Ascending aorta (tissue), 2 donors: ENCODE measurements at places on chromosomes 1 and 21. TPM values are rescaled to one million over a fixed set of nuclear protein-coding genes. Genes with fewer than 3 reads are reported as not detected.

GRCh38 chr1:227417756-227418480, 99.6 kb upstream of the CDC42BPA start:
- H3K36me3 ChIP-seq: no peaks in the 10 kb centered on the region
- peaks cover 12% of the 10 kb centered on the region for H3K4me1 ChIP-seq
- no peak overlapping the region for H3K27ac ChIP-seq
- DNase-seq: no peak
- no peaks in the 10 kb centered on the region for H3K27me3 ChIP-seq

DNA sequence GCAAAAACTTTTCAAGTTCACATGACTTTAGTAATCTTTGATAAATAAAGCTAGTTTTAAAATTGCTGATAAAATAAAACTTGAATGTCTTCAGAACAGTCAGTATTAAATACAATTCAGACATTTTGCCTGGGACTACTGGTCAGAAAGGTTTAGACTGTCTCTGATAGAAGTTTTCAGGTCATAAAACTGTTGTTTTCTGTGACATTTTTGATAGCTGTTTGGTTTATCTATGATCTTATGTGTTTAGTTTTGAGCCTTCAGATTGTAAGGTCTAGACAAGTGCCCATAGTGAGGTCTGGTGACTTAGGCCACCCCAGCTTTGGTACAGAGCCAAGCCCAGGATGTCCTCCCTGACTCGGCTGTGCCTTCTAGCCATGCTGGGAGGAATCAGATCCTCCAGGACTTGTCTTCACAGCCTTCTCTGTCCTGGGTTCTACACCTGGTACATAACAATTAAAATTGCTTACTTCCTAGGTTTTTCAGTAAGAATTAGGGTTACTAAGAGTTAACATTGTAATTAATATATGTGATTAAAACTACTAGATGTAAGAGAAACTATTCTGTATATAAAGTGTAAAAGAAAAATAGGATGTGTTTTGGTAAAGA, 15.1 kb upstream of the DNAH14 start:
- H3K36me3 ChIP-seq: no peaks in the 10 kb centered on the region
- H3K27ac ChIP-seq: no peak overlapping the region
- no peaks in the 10 kb centered on the region for H3K27me3 ChIP-seq
- H3K4me1 ChIP-seq: no peaks in the 10 kb centered on the region

- H3K4me1 ChIP-seq: peaks cover 43% of the 10 kb centered on the region
- H3K27me3 ChIP-seq: no peaks in the 10 kb centered on the region
- H3K36me3 ChIP-seq: no peaks in the 10 kb centered on the region
- peak overlapping the region; percentile 97 for H3K27ac ChIP-seq
- no peak for DNase-seq
These were observed 31.3 kb upstream of the BTG2 start for GRCh38 chr1:203273869-203274602.

DNA sequence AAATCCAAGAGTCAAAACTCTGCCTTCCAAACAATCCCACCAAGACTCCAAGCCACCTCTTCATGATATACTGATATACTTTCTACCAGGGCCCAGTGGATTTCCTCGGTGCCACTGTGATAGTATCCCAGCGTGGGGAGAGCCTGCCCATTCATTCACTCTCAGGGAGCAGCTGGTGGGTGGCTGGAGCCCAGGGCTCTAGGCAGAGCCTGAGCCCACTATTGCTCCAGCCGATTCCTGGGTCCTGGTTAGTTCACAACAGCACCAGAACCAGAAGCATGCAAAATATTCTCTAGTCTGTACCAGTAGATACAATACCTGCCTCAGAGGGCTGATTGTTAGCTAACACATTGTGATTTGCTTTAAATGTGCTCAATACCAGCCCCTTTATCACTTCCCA, 831 bp downstream of the CSRP1 start:
- peak overlapping the region; percentile 99 for H3K27ac ChIP-seq
- DNase-seq: no peak
- peaks cover 17% of the 10 kb centered on the region for H3K4me1 ChIP-seq
- H3K4me3 ChIP-seq: peak overlapping the region; percentile 97
- H3K36me3 ChIP-seq: no peaks in the 10 kb centered on the region
- H3K27me3 ChIP-seq: no peaks in the 10 kb centered on the region

DNA sequence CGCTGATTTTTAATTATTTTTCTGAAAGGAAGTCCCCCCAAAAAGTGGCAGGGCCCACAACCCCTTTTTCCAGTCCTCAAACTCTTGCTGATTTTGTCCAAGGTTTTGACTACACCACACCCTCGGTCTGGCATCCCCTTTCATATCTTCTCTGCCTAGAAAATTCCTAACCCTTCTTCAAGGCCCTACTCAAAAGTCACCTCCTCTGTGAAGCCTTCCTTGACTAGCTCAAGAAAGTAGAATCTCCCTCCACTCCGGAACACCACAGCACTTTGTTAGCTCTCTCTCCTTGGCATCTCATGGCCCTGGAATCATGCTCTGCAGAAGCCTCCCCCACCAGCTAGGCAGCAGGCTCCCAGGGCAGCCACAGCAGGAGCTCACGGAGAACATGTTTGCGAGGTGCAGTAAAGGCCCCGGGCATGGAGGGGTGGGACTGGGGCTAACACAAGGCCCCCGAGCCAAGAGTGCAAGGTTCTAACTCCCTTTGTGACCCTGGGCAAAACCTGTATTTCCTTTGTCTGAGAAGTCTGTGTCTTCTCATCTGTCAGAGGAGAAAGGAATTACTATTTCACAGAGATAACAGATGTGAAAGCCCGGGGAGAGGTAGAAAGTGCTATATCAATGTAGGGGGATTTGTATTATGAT, 17.7 kb upstream of the S100A7 start:
- no peak overlapping the region for H3K27ac ChIP-seq
- H3K4me1 ChIP-seq: no peaks in the 10 kb centered on the region
- no peaks in the 10 kb centered on the region for H3K36me3 ChIP-seq
- no peaks in the 10 kb centered on the region for H3K27me3 ChIP-seq
- no peak for DNase-seq
- H3K4me3 ChIP-seq: no peak overlapping the region

Gene CRYBG2
- total RNA-seq: not detected

DNA sequence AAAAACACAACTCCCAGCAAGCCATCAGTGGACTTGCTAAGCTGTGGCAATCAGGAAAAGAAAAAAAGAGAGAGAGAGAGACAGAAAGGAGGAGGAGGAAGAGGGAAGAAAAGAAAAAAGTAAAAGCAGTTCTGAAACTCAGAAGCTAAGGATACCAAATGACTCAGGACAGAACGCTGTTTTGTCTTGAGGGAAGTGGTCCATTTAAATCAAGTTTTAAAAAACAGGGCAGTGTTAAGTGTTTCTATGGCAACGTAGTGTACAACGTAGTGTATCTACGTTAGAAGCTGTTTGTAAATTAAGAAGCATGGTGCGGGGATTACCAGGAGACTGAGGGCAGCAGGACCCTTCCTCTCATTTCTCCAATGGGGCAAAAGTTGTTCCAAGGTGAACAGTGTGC, 5.8 kb downstream of the ADORA3 start:
- no peaks in the 10 kb centered on the region for H3K4me1 ChIP-seq
- H3K27me3 ChIP-seq: no peaks in the 10 kb centered on the region
- H3K27ac ChIP-seq: no peak overlapping the region
- H3K36me3 ChIP-seq: no peaks in the 10 kb centered on the region

- no peak overlapping the region for H3K27ac ChIP-seq
- no peak overlapping the region for H3K4me3 ChIP-seq
- no peaks in the 10 kb centered on the region for H3K27me3 ChIP-seq
- no peaks in the 10 kb centered on the region for H3K4me1 ChIP-seq
- DNase-seq: no peak
These were observed 6.3 kb downstream of the SLC2A7 start for GRCh38 chr1:9019896-9020295.

GRCh38 chr1:93180723-93181613, at the start of gene CCDC18:
CCDC18 (plus strand) TSS chr1:93180724; CDS start chr1:93183362, 2,638 bp downstream.
- peaks cover 16% of the 10 kb centered on the region for H3K4me1 ChIP-seq
- H3K27ac ChIP-seq: peak within 1 kb of the TSS; percentile 100
- no peaks in the 10 kb centered on the region for H3K36me3 ChIP-seq
- no peak for DNase-seq
- H3K4me3 ChIP-seq: peak within 1 kb of the TSS; percentile 96

Gene USH2A
- not detected for total RNA-seq

GRCh38 chr1:160206036-160206389, 829 bp downstream of the PEA15 start:
- H3K4me3 ChIP-seq: peak overlapping the region; percentile 87
- H3K4me1 ChIP-seq: peaks cover 3% of the 10 kb centered on the region
- no peaks in the 10 kb centered on the region for H3K27me3 ChIP-seq

- no peak for DNase-seq
- peak overlapping the region; percentile 25 for H3K27ac ChIP-seq
- H3K27me3 ChIP-seq: no peaks in the 10 kb centered on the region
These were observed 22.7 kb upstream of the ACBD6 start for GRCh38 chr1:180524915-180525714.

Gene UTS2
- not detected for total RNA-seq

Gene RGS13
- not detected for total RNA-seq

- H3K4me1 ChIP-seq: no peaks in the 10 kb centered on the region
- no peaks in the 10 kb centered on the region for H3K36me3 ChIP-seq
- peak; percentile 65 for DNase-seq
- H3K27ac ChIP-seq: no peak overlapping the region
- H3K4me3 ChIP-seq: no peak overlapping the region
These were observed 49.8 kb upstream of the SCAF4 start for GRCh38 chr21:31781737-31782136.

DNA sequence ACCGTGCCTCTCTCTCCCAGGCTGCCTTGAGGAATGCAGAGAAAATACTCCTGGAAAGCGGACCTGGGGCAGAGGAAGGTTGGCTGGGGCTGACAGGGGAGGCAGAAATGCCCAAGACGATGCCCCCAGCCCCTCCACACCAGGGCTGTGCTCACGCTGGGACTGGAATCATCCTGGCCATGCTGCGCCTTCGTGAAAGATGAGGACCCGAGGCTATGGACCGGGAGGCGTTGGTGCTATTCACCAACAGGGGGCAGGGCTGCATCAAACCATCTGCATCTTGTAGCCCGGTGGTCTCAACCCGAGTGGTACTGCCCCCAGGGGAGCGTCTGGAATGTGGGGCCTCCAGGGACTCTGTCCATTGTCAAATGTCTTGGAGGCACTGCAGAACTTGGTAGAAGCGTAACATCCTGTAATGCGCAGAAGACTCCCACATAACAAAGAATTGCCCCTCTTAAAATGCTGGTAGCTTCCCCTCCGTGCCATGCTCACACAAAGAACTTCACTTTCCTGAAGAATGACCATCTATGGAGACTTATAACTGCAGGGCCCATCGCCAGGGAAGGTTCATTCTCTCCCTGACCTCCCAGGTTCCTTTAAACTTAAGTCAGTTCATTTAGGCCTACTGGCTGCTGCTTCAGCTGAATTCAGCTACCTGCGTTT, 251.2 kb downstream of the RRAGC start:
- no peak overlapping the region for H3K27ac ChIP-seq
- H3K36me3 ChIP-seq: no peaks in the 10 kb centered on the region
- H3K4me1 ChIP-seq: no peaks in the 10 kb centered on the region
- DNase-seq: no peak
- H3K4me3 ChIP-seq: no peak overlapping the region
- no peaks in the 10 kb centered on the region for H3K27me3 ChIP-seq

Gene MAN1C1
- total RNA-seq: 14.3 TPM

DNA sequence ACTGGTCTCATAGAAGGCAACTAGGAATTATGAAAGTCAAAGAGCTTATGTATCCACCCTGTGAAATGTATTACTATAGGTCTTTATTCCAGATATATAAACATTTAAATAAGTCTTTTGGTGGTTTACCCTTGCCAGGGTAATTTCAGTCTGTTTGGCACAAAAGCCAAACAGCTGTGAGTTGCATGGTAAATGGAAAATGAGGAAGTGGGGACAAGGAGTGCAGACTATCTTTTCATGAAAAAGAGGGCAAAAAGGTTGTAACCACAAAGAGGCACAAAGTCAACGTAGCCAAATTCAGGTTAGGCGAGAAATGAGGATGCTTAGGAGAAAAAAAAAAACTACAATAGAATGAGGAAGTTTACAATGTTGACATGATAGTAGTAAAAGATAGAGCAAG, 492.3 kb upstream of the PRMT6 start:
- H3K36me3 ChIP-seq: no peaks in the 10 kb centered on the region
- H3K4me1 ChIP-seq: no peaks in the 10 kb centered on the region
- no peak overlapping the region for H3K27ac ChIP-seq
